ENCODE measurements at places on chromosomes 2 and 18.

DNA sequence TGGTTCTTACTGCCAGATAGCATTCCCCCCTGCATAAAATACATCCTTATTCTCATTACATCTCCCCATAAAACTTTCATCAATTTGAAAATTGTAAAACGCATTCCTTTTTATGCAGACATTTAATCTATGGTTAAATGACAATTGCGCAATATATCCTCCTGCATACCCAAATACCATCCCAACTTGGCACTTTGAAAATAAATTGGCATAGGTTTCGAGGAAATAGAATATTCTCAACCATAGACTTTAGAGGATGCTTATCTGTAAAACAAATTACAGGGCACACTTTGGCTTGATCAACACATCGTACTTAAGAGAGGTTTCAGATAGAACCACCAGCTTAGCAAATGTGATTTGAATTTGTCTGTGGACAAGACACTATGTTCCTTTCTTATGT, 31.0 kb upstream of the CAVIN2 start:
- no peak for DNase-seq

DNA sequence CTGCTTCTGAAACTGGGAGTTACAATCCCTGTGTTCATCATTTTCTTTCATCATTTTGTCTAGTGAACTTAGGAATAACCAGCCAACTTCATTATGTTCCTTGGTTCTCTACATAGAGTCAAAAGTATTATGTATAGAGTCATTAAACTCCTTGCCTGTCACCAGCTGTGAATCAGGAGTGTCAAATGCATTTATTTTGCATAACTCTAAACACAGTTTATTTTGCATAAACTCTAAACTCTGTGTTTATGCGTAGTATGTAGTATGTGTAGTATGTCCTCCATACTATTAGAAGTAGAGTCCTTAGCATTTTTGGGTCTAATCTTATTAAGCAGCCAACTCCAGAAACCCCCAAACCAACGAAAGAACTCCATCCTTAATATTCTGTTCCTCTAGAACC, 164.4 kb downstream of the EVA1A start:
- no peak for DNase-seq

DNA sequence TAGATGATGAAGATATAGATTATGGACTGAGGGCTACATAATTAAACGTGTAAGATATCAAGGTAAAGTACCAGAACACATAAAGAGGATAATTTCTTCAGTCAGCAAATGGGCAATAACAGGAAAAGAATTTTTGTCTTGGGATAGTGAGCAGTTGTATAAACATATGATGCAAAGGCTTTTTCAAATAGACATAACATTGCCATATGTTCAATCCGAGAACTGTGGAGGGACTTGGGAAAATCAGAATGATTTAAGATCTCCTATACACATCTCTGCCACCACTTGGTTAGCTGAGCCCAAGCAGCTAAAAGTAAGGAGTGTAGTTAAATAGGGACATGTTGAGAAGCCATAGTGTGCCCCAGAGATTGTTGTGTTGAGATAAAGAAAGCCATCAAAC, 287.6 kb upstream of the ZNF521 start:
- DNase-seq, result no peak

GRCh38 chr2:231047274-231047922, 9.3 kb upstream of the PSMD1 start:
- DNase-seq, result no peak

- peak; percentile 100 for DNase-seq
Observed at GRCh38 chr2:54723131-54723995, at the start of gene EML6. Gene EML6 (plus strand): TSS chr2:54723662. CDS start chr2:54725062, 1,400 bp downstream.

DNA sequence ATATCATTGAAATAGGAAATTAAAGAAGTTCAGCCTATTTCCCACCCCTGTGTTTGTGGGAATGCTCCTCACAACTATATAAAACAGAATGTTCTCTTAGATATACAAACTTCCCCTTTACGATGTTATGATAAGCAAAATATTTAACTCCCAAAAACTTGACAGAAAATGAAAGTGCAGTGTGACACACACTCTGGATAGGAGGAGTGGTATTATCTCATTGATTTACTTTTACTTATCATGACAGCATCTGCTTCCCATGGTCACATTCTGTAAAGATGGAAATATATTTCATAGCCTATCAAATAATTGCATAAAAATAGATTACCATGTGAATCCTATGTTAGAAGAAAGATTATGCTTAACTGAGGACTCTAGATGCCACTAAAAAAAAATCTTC, 96.6 kb upstream of the STK17B start:
- no peak for DNase-seq

DNA sequence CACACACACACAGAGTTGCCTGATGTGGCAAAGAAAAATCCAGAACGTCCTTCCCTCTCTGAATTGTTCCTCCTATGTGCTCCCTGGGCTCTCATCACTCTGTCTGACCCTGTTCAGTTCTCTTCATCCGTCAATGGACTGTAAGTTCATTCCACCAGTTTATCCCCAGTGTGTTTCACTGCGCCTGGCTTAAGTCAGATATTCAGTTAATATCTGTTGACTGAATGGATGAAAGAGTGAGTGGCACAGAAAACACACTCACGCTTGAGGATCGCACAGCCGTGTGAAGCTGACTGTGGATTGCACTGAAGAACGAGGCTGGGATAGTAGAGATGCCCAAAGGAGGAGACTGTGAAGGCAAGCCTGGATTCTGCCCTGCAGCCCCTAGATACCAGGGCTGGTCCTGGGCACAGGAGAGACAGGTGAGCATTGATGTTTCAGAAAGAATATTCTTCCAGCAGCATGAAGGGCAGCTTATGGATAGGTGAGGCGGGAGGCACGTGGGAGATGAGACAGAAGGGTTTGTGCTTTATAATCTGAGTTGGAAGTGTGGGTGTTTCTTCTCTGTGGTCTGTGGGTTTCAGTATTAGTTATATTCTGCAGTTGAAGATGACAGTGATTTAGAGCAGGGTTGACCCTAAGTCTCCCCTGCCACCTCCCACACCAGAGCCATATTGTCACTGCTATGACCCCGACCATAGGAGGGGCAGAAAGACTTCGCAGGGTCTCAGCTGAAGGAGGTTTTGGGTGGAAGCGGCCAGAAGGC, 129.9 kb downstream of the SOCS6 start:
- DNase-seq, result no peak

DNA sequence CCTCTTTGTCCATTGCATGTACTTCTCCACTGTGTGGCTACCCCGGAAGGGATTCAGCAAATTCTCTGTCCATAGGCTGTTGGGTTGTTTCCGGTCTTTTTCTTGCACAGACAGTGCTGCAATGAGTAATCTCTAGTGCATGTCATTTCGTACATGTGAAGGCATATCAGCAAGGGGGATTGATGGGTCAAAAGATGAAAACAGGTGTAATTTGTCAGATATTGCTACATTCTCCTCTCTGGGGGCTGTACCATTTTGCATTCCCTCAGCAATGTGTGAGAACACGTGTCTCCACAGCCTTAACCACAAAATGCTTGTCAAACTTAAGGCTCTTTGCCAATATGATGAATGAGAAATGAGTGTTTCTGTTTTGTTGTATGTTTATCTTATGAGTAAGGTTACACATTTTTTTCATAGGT, 60.5 kb downstream of the KLHL29 start:
- DNase-seq, result no peak

DNA sequence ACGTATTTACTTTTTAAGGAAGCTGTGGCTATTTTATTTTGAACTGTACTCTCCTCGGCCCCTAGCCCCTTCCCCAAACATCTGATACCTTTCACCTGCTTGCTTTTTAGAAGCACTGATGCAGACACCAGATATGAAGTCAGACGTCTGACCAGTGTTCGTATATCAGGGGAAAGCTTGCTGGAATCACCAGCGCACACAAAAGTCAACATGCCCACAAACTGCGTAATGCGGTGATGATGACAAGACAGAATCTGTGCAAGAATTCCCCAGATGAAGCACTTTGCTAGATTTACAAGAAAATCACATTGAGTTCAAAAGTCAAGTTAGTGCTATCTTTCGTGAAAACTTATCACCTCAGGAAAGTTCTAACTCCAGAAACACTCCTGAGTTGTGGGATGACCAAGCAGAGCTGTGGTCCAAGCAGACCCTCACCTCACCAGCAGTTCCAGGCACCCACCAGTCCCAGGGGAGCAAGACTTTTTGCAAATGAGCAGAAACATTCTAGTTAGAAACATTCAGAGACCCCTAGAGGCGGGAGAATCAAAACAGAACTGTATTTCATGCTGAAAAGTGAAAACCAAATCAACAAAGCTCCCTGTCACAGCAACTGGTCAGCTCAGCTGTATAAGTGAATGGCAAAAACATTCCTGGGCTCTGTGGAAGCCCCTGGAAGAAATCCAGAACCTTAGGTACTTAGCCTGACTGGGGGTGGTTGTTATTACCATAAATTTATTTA, 55.7 kb downstream of the INO80C start:
- DNase-seq, result no peak

GRCh38 chr2:53233759-53234547, 533.7 kb upstream of the CHAC2 start:
- DNase-seq, result no peak

- peak; percentile 18 for DNase-seq
Observed at GRCh38 chr2:199704358-199705238, 146.4 kb downstream of the FTCDNL1 start.

DNA sequence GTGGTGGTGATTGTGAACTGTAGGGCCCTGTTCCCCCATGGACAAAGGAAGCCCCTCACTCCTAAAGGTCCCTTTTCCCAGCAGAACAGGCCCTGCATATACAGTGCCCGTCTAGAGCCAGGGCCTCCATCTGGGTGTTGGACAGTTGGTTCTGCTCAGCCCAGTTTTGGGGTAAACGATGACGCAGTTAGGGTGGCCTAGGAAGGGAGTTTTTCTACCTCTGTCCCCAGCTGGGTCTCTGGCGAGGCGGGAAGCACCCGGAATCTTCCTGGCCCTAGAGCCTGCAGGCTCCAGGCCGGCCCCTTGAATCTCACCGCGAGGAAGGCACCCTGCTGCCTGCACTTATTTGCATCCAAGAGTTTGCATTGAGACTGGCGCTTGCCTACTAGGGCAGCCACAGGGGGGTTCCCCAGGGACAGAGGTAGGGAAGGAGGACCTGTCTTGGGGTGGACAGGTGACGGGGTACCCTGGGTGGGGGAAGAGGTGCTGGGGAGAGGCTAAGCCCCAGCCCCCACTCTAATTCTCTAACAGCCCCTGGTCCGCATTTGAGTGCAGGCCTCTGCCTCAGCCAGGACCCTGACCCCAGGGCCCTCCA, 529 bp upstream of the MTA3 start:
- DNase-seq, result peak; percentile 49

- no peak for DNase-seq
Observed at GRCh38 chr18:73007195-73007914, 139.6 kb upstream of the NETO1 start.

DNA sequence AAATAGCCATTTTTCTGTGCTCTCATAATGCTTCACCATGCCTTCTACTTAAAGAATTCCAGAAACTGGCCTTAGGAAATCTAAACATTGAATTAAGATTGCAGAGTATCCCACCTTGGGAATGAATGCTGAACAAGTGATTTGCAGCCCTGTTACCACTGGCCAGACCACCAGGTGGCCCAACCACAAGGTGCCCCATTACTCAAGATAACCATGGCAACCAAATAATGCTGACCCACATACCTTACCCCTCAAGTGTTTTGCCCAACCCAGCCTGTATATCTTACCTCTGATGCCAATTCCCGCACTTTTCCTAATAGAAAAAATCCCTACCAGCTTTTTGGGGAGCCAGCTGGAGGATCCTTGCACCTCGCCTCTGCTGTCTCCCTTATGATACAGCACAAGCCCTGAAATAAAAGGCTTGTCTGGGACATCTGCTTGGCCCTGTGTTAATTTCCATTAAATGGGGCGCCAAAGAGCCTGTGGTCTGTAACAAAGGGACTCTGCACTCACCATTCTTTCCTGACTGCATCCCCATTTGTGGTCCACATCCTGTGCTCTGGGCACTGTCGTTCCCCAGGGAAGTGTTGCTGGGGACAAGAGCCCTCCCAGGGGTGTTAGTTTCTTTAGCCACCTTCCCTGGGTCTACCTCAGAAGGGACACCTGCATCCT, 17.3 kb upstream of the KCNF1 start:
- DNase-seq, result no peak

DNA sequence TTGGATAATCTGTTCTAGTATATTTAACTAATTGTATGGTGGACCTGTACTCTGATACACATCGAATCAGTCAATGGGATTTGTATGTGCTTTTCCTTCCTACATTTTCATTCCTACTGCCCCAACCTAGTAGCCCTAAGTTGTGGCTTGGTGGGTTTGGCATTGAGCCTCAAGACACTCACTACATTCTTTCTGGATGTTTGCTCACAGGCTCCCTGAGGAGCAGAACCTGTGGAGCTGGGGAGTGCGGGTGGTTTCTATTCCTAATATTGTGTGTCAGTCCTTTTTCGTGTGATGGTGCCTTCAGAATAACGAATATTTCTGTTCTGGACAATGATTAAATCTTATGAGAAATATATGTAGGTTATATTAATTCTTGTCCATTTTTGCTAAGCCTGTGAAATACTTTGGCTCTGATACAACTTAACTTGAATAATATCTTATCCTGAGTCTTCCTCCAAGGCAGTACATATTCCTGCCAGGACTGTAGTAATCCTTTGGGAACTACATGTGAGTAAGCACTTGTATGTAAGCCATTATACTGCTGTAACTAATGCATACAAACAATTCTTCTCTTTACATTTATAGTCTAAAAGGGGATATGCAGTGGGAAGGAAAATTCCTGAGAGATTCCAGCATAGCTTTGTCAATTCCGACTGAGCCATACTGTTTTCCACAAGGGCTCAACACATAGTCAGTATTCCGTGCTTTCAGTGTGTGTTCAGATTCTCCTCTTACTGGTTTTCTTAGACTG, 150.6 kb downstream of the AGPS start:
- no peak for DNase-seq

DNA sequence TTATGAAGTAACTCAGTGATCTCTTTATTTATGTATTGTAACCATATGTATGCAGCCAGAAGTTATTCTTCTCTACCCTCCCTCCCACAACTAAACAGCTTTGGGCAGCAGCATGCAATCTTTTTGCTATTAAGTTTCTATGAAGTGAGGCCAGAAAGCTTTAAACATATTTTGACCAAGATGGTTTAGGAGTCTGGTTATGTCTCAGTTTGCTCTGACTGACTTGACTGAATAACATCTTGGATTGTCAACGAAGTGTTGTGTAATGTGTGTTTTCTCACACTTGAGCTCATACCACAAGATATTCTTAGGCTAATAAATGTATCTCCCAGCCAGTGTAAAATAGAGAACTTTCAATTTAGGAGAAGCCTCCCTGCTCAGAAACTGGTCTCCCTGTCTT, 104.3 kb downstream of the TTC27 start:
- DNase-seq, result no peak

DNA sequence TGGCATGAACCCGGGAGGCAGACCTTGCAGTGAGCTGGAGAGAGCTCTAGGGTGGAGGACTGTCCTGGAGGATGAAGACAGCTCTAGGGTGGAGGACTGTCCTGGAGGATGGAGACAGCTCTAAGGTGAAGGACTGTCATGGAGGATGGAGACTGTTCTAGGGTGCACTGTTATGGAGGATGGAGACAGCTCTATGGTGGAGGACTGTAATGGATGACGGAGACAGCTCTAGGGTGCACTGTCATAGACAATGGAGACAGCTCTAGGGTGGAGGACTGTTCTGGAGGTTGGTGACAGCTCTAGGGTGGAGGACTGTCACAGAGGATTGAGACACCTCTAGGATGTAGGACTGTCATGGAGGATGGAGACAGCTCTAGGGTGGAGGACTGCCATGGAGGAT, 21.1 kb upstream of the KCNG2 start:
- DNase-seq, result no peak

Measured in G401 (cell line).